Hematopoietic multipotent progenitor cell treated with erythropoietin and hydrocortisone succinate and interleukin-3 and kit ligand, for 17 days (in vitro differentiated cells): ENCODE measurements at places on chromosomes 13 and 19.

DNA sequence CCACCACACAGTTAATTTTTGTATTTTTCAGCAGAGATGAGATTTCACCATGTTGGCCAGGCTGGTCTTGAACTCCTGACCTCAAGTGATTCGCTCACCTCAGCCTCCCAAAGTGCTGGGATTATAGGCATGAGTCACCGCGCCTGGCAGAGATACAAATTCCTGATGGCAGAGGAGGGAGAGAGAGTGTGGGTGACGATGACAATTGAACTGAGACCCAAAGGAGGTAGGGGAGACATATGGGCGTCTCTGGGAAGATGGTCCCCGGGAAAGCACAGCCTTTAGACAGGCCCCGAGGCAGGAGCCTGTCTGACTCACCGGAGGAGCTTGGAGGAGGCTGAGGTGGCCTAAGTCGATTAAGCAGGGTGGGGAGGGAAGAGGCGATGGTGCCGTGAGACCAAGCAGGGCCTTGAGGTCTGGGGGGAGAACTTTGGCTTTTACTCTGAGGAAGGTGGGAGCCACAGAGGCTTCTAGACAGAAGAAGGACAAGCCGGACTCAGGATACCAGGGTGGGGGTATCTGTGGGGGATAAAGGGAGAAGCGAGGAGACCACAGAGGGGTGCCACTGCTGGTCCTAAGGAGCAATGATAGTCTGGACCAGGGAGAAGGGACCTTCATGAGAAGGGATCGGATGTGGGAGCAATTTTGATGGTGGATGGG is 38.2 kb downstream of the ARRDC2 start:
- DNase-seq, result peak; percentile 58

DNA sequence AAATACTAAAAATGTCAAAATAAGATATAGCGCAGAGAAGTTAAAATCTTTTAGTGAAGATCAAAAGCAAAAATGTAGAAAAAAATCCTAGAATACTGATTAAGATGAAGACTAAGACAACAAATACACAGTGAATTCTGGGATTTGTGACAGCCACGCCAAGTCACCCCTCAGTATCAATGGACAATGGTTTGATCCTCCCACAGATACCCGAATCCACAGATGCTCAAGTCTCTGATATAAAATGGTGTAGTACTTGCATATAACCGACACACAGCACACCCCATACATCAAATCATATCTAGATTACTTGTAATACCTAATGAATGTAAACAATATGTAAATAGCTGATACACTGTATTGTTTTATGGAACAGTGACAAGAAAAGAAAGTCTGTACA is 5.9 kb downstream of the MIPEP start:
- DNase-seq, result no peak

DNA sequence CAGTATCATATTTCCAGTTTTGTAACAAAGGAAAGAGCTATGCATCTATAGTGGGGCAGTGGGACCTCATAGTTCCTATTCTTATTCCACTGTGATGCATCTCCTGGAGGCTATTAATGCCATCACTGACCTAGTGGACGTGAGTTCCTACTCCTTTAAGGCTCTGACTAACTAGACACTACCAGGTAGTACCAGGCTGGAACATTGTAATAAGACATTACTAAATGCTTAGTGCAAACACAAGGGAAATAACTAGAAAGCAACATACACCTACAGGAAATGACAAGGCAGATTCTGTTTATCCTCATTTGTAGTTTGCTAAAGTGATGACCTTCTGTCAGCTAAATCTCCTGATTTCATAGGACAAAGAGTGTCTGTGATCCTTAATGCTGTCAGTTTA is 192.5 kb downstream of the POSTN start:
- DNase-seq, result no peak

- no peak for DNase-seq
Measured at GRCh38 chr13:32135655-32136054, 104.1 kb downstream of the FRY start.

DNA sequence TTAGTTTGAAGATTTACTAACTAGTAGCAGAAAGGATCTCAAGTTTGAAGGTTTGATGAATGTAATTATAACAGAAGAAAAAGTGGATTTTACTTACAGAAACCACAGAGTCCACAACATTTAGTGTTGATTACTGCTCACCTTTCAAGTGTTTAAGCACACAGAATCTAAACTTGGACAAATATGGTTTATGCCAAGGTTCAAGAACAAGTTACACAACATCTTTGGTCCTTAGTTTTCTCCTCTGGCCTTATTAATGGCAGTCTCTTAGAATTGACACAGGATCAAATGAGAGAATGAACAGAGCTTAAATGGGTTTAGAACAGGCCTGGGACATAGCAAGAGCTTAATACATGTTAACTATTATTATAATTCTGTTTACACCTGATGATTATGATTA is 133.0 kb downstream of the RBM26 start:
- DNase-seq, result no peak

DNA sequence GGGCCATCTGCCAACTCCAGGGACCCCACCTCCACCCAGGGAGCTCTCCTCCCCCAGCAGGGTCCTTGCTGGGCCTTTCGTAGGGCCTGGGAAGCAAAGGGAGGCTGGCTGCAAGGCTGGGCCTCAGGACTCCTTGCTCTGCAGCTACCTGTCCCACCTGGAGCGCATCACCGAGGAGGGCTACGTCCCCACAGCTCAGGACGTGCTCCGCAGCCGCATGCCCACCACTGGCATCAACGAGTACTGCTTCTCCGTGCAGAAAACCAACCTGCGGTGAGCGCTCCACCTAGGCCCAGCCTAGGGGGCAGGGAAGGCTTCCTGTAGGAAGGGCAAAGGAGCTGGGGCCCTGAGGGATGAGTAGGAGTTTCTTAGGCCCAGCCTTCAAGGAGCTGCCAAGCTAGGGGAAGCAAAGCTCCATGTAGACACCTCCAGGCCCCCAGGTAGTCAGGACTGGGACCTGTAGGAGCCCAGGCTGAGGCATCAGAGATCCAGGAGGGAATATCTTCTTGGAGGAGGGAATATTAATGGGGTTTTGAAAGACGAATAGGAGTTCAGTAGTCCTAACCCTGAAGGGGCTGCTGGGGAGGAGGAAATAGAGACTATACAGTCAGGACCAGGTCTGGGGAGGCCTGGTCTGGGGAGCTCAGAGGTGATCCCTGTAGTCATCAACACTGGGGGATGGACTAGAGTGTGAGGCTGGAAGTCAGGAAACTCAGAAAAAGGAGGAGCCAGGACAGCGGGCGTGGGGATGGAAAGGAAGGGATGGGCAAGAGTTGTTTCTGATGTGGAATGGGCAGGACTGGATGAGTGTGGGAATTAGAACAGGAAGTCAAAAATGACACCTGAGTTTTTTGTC is 16.0 kb downstream of the GNA15 start:
- DNase-seq, result no peak

- no peak for DNase-seq
Measured at GRCh38 chr13:109892101-109892500, 105.7 kb upstream of the IRS2 start.

- no peak for DNase-seq
Measured at GRCh38 chr19:58182577-58182988, 278 bp upstream of the ZNF274 start.

DNA sequence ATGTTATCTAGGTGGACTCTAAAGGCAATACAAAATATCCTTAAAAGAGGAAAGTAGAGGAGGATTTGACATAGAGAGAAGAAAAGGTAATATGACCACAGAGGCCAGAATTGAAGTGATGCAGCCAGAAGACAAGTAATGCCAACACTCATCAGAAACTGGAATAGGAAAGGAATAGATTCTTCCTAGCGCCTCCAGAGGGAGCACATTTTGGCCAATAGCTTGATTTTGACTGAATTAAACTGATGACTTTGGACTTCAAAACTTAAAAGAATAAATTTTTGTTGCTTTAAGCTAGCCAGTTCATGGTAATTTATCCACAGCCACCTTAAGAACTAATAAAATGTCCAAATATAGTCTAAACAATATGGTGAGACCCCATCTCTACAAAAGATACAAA is 1921.9 kb downstream of the OLFM4 start:
- no peak for DNase-seq

- DNase-seq, result no peak
Measured at GRCh38 chr19:3970313-3970807, 539 bp downstream of the DAPK3 start.

GRCh38 chr19:11247391-11247790 is 8.0 kb downstream of the ANGPTL8 start:
- DNase-seq, result no peak

DNA sequence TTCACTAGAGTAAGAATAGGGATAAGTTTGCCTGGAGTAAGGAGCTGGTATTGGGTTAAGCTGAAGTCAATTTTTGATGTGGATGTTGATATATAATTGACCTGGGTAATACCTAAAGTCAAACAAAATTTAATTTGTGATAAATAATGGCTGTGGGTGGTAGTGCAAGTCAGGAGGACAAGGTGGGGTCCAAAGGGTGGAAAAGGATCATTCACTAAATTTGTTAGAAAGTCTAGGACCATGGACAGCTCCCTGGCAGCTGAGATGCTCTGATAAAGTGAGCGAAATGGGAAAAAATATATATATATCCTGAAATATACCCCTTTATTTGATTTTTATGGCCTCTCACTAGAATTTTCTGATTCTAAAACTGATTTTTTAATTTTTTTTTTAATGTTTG is 463.5 kb downstream of the GPC6 start:
- no peak for DNase-seq

- DNase-seq, result no peak
Measured at GRCh38 chr19:5334824-5335500, 5.7 kb downstream of the PTPRS start.

GRCh38 chr19:5321851-5322681 is 18.5 kb downstream of the PTPRS start:
- no peak for DNase-seq

DNA sequence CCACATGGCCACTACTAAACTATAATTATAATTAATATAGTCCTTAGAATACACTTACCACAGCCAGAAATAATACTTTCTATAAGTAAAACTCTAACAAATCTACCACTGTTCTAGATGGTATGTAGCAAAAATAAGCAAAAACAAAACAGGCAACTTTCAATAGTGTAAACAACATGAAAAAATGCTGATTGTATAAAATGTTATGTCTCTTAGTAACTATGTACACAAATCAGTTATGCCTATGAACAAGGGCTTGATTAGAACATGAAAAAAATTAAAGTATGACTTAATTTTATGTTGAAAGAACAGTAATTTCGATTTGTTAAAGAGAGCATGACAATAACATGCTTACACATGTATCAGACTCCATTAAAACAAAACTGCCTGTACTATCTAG is 60.7 kb downstream of the LATS2 start:
- DNase-seq, result no peak

DNA sequence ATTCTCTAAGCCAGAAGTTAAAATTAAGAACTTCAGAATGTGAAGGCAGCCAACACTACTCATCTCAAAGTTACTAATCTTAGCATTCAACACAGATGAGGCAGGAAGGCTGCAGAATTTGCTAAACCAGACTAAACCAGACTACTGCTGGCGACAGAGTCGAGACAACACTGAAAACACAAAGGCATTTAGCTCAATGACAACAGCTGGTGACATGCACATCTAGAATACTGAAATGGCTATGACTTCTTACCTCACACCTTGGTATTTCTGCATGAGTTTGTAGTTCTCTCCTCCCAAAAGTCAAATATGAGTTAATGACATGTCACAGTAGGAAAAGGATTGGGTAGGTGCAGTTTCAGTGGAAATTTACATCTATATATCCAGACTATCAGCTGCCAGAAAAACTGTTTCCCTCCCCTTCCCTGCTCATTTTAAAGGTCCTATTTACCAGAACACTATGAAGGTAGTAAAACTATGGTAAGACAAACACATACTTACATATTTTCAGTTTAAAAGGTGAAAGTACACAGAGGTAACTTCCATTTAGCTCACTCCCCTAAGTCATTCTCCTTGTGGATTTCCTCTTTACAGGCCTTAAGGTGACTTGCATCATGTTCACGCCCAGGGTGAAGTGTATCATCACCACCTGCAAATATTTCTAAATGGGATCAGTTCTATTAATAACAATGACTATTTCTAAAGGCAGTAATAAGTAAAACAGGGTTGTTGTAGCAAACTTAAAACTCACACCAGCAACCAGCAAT is 21.4 kb downstream of the FOXO1 start:
- DNase-seq, result no peak

GRCh38 chr13:24228852-24229458 is 68.4 kb downstream of the SPATA13 start:
- peak; percentile 58 for DNase-seq

DNA sequence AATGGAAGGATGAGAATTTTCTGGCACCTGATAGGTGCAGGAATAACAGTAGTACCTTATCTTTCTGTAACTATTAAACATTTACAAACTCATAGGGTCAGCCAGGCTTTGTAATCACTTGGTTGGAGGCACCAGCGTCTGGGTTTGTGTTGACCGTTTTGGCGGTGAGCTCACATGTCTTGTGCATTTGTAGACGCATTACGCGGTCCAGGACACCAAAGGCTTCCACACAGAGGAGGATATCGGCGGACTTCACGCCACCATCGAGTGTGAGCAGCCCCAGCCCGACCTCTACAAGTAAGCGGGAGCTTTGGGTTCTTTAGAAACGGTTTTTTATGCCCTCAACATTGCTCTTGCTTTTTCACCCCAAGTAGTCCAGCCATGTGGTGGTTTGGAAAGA is 129.3 kb downstream of the ATP11A start:
- no peak for DNase-seq

DNA sequence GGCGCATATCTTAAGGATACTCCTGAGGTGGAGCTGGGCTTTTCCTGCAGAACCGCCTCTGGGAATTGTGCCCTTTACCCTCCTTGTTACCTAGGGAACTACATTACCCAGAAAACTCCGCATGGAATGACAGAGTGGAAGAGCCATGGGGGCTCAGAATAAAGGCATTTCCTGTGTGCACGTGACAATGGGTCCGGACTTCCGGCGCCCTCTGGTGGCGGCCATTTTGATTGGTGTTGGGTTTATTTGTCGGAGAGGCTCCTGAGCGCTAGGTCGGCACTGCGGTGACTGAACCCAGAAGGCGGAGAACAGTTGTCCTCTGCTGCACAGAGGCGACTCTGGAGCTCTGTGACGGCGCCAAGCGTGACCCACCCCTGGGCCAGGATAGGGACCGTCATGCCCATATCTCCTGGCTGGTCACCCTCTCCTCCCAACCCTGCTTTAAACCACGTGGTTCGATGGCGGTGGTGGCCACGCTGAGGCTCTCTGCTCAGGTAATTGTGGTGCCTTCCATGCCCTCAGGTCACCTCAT is at the start of gene ZNF587B:
ZNF587B (plus strand) TSS at position 229 of the 532 bp plus-strand sequence; CDS start at position 459, 230 bp downstream.
- DNase-seq, result peak; percentile 65

DNA sequence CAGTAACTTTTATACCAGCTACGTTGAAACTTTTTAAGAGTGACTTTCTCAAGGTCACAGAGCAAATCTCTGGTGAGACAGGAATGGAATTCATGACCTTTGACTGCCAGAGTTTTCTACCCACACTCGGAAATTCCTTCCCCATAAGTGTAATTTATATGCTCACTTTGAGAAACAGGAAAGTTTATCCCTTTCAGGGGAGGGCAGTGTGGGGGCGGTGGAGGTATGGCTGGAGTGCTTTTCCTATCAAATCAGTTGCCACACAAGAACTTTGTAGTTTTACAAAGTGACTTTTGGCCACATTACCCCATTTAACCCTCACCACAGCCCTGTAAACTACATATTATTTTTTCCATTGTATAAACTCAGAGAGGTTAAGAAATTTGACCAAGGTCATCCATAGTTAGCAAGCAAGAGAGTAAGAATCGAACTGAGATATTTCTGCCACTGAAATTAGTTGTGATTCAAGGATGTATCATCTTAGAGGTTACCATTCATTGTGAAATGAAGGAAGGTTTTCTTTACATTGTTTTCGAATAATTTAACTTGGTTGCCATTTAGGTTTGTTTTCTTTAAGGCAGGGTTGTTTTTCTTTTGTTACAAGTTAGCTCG is 5.9 kb downstream of the KLF12 start:
- DNase-seq, result no peak

- DNase-seq, result no peak
Measured at GRCh38 chr13:102877303-102877702, 31.5 kb downstream of the ERCC5 start.
